ENCODE measurements at places on chromosomes 12 and 14.

DNA sequence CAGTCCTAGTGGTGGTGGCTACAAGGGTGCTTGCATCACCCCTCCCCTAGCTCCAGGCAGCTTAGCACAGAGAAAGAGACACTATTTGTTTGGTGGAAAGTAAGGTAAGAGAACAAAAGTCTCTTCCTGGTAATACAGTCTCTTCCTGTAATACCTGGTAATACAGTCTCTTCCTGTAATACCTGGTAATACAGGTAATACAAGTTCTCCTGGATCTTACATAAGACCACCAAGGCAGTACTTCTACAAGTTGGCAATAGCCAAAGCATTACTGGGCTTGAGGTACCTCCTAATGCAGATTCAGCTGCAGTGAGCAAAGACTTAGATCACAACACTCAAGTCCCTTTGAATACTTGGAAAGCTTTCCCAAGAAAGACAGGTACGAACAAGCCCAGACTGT lies 77.0 kb downstream of the CATSPERB start:
- DNase-seq = no peak

DNA sequence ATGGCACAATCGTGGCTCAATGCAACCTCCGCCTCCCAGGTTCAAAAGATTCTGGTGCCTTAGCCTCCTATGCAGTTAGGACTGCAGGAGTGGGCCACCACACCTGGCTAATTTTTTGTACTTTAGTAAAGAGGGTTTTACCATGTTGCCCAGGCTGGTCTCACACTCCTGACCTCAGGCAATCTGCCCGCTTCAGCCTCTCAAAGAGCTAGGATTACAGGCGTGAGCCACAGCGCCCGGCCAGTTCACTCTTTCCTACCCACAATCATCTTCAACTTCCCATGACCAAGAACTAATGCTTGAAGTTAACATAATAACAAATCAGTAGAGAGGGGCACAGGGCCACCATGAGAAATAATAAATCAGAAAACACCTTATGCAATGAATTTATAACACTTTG lies 82.4 kb downstream of the HECTD1 start:
- no peak for DNase-seq

- DNase-seq = no peak
These were observed 181.7 kb downstream of the NPAS3 start for GRCh38 chr14:33120341-33120740.

DNA sequence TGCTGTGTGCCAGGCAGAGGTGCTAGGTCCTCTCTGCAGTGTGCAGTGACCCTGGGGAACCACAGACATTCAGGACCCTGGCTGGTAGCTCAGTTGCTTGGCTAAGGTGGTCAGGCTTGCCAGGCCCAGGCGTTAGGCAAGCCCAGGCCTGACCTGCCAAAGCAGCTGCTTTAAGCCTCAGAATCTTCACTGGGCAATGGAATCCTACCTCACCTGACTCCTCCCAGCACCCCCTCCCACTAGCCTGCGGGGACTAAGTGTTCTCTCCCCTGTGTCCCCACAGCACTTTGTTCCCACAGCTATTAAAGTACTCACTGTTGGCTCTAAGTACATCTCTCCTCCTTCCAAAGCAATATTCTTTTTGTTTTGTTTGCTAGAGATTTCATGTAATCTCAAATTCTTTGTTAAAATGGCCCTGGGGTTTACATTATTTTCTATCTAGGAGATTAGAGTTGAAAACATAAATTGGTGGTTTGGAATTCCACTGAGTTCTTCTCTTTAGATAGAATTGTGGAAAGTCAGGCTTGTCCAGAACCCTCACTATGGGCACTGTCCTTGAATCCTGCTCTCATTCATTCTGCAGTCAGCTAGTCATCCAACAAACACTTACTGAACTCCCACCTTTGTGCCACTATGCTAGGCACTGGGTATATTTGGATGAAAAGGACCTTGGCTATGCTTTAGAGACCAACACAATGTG lies 44.4 kb downstream of the DGLUCY start:
- DNase-seq = no peak

DNA sequence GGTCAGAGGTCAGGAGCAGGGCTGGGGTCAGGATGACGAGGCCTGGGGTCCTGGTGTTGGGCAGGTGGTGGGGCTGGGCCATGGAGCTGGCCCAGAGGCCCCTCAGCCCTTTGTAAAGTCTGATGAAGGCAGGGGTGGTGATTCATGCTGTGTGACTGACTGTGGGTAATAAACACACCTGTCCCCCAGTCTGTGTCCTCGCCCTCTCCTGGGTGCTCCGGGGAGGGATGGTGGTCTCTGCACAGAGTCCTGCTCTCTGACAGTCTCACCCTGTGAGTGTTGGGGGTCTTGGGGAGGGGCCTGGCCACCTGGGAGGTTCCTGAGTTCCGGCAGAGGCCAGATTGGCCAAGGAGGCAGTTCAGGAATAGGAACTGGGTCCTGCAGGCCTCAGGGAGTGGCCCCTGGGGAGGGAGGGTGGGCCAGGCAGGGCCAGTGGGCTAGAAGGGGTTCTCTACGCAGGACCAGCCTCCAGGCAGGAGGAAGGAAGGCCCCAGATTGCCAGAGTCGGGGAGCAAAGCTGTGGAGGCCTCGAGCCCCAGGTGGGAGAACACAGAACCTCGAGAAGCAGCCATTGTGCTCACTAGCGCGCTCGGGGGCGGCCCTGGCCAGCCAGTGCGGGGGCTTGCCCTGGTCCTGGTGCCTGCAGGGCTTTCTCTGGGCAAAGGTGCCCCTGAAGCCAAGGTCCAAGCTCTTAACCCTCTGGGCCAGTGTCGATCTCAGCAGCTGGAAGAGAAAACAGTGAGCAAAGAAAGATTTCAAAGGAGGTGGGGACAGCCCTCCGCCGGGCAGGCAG lies 14.4 kb downstream of the ACADS start:
- DNase-seq = no peak

- DNase-seq = no peak
These were observed 7.7 kb upstream of the SLC6A15 start for GRCh38 chr12:84920331-84920730.

DNA sequence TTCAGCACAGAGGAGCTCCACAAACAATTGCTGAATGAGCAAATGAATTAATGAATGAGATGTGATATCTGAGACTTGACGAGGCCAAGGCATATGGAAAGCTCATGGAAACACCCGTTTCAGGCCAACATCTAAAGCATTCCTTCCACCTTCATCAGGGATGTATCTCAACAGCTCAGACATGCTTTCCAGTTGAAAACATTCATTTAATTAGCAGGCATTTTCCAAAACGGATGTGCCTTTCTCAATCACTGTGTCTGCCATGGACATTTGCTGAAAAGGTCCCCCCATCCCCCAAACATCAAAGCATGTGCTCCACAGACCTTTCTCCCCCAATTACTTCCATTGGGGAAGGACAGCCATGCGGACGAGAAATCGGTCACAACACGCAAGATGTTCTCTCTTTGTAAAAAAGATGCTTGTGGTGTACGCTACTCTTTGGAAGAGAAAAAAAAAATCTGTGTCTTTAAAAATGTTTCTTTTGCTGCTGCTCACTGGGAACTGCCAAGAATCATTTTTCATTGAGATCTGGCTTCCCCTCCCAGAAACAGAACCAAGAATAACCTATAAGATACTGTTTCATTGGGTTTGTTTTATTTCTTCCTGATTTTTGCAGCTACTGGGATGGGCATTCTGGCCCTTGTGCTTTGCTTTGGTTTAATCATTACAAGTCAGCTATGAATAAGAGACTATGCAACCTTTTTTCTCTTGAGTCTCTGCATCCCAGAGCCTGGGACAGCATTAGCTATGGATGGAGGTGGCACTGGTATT lies 528.2 kb downstream of the MED13L start:
- no peak for DNase-seq

- DNase-seq = no peak
These were observed 264.6 kb downstream of the NELL2 start for GRCh38 chr12:44611538-44611937.
